ENCODE measurements at places on chromosomes 1 and 21. TPM values are rescaled to one million over a fixed set of nuclear protein-coding genes. Genes with fewer than 3 reads are reported as not detected.

Gene RNU1-4
- not detected for total RNA-seq

Gene S100A7
- total RNA-seq: not detected

Gene SLC5A9
- total RNA-seq: not detected

Gene TMEM35B
- total RNA-seq: 19.0 TPM

Gene TMEM61
- 0.33 TPM for total RNA-seq

Gene KLF17
- total RNA-seq: 0.34 TPM

Gene TNFRSF4
- total RNA-seq: not detected

Gene PLK3
- 20.4 TPM for total RNA-seq

Gene FNBP1L
- 21.7 TPM for total RNA-seq

Gene KIF17
- total RNA-seq: 1.1 TPM

Gene TDRD5
- total RNA-seq: 0.06 TPM

Gene OR2G6
- total RNA-seq: not detected

Gene PDIK1L
- 1.8 TPM for total RNA-seq

Gene CEP170
- total RNA-seq: 30.2 TPM

Gene ITGB2
- total RNA-seq: 0.55 TPM

Gene FCER1G
- not detected for total RNA-seq

Gene RPE65
- total RNA-seq: not detected

Gene LINGO4
- total RNA-seq: not detected

Measured in A549 treated with CORT108297 at 1 μM for 4 hours (cell line).